Suppressor macrophage (primary cell): ENCODE measurements at places on chromosomes 3 and 15.

- no peak for DNase-seq
Observed at GRCh38 chr3:80914854-80915253, 846.6 kb downstream of the GBE1 start.

GRCh38 chr15:71191296-71191695 is 76.0 kb downstream of the THSD4 start:
- no peak for DNase-seq

DNA sequence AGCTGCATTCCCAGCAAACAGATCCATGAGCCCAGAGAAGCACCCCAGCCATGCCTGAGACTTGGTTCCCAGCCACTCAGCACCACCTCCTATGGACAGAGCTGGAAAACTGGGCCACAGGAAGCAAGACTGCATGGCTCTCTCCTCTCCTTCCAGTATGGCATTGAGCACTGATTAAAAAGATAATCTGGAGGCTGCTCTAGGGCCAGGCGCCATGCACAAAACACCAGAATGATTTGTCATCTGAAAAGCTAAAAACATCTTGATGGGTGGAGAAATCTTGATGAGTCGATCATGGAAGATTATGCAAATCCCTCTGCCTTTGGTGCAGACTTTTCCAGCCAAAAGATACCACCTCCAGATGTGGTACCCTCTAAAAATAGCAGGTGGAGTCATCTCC is 62.7 kb upstream of the MRPS22 start:
- no peak for DNase-seq

GRCh38 chr15:32844118-32844711 is 126.4 kb downstream of the GREM1 start:
- DNase-seq = peak; percentile 53

- no peak for DNase-seq
Observed at GRCh38 chr3:54168451-54168850, 46.1 kb downstream of the CACNA2D3 start.

DNA sequence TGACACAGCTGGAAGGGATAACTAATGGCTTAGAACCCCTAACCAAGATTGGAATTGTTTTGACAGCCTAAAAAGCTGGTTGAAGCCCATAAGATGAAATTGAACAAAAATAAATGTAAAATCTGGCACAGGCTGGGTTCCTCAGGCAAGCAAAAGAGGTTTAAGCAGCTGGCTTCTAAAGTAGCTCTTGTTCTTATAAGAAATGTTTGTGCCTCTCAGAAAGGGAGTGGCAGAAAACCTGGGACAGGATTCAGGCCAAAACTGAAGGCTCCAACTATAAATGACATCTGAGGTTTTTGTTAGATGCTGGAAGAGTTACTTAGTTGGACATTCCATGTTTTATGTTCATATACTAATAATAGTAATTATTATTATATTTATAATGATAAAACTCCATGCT is 378.3 kb downstream of the CNTN4 start:
- DNase-seq = no peak

GRCh38 chr15:41512940-41513505 is 604 bp downstream of the LTK start:
- peak; percentile 45 for DNase-seq

DNA sequence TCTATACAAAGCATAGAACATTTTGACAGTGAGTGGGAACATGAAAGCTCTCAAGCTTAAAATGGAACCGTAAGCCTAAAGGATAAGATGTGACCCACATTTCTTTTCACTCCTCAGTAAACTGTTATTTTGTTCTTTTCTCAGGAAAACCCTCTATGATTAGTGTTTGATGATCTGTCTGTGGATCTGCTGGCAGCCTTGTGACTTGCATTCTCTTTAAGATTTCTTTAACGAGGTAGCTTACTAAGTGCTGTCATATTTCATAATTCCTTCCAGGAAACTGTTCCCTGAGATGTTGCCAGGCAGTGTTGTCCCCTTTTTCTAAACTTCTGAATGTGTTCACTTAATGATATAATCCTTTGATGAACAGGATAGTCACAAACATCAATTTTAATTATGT is 167.6 kb downstream of the PYDC2 start:
- DNase-seq = no peak

- no peak for DNase-seq
Observed at GRCh38 chr3:113286524-113286923, 75.2 kb downstream of the BOC start.

DNA sequence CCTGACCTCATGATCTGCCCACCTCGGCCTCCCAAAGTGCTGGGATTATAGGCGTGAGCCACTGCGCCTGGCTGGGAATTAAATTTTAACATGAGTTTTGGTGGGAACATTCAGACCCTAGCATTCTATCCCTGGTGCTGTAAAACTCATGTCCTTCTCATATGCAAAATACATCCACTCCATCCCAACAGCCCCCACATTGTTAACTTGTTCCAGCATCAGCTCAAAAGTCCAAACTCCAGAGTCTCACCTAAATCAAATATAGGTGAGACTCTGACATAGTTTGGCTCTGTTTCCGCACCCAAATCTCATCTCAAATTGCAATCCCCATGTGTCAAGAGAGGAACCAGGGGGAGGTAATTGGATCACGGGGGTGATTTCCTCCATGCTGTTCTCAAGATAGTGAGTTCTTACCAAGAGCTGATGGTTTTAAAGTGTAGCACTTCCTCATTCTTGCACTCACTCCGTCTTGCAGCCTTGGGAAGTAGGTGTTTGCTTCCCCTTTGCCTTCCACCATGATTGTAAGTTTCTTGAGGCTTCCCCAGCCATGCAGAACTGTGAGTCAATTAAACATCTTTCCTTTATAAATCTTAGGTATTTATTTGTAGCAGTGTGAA is 96.2 kb upstream of the PLCL2 start:
- DNase-seq = peak; percentile 90

DNA sequence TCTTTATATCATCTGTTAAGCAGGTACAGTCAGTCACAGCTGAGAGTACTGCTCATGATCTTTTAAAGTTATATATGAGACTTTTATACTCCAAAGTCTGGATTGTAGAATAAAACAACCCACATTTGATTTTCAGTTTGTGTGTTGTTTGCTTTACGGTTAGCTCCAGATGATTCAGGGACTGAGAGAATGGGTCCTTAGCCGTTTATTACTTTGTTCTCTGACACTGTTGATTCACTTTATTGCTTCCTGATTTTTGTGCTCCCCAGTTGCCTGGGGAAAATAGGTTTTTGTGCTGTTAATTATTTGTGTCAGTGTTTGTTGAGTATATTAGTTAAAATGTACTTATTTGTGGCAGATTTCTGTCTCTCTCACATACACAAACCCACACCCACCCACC is 8.6 kb upstream of the EBLN2 start:
- DNase-seq = no peak

GRCh38 chr3:30941342-30941741 is 46.9 kb upstream of the GADL1 start:
- no peak for DNase-seq

- peak; percentile 12 for DNase-seq
Observed at GRCh38 chr3:135155228-135155627, 360.2 kb downstream of the EPHB1 start.

- no peak for DNase-seq
Observed at GRCh38 chr3:23804441-23805209, 1.1 kb upstream of the UBE2E1 start.

DNA sequence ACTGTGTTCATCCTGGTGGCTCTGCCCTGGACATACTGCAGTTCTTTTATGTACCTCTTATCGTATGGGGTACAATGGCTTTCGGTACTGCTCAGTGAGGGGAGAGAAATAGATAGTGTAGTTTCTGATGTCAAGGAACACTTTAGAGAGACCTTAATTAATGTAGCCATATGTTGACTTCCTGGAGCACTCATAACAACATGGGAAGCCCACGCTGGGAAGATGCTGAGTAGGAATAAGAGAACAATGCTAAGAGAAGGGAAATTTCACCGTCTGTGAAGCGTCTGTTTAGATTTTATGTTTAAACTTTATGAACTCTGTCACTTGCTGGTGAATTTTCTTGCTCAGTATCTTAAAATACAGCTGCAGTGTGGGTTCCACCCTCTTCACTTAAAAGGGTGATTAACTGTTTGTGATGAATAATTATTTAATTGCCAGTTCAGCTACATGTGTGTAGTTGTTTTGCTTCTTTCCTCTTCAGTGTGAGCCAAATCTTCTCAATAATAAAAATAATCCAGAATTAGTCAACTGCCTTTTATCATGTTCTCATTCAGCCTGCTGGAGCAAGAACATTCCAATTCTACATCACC is 373.1 kb upstream of the TPRG1 start:
- DNase-seq = no peak

DNA sequence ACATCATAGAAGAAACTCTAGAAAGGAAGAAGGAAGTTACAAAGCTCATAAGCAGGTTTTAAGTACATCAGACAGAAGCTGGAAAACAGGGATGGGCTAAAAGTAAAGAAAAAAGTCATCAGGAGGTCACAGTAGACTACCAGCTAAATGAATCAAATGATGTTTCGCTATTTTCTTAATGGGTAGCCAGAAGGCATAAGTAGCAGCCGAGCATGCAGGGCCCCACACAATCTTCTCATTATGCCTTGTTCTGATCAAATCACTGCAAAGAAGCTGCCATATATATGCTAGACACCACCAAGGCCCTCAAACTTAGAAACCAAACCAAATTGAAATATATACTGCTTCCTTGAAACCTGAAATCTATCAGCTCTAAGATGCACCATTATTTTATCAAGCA is 349.1 kb downstream of the ULK4 start:
- no peak for DNase-seq

DNA sequence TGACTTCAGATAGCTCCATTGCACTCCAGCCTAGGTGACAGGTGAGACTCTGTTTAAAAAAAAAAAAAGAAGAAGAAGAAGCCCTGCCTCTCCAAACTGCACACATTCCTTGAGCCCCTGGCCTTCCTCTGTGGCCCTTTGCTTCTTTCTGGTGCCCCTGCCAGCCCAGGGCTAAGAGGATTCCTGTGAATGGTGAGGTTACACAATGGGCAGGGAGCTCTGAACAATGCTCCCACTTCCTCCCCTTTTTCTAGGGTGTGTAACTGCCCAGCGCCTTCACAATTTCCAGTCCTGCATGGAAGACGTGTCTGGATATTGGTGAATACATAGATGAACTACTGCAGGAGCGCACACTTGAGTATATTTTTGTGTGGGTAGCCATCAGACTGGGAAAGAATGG is 3.6 kb upstream of the AMOTL2 start:
- no peak for DNase-seq
